Stimulated activated CD4-positive, alpha-beta T cell treated with anti-CD3 and anti-CD28 coated beads, Interleukin-12 subunit alpha, Interleukin-12 subunit beta, amount 100 ng/mL, for 48 hours (primary cell): ENCODE measurements at places on chromosomes 7 and 10.

GRCh38 chr10:31867646-31868045 is 61.0 kb downstream of the ARHGAP12 start:
- no peak for DNase-seq

GRCh38 chr7:17524746-17525145 is 226.3 kb downstream of the AHR start:
- no peak for DNase-seq

GRCh38 chr7:143181349-143181748 is 1.9 kb upstream of the TAS2R39 start:
- DNase-seq = no peak

GRCh38 chr7:55423277-55423711 is 58.2 kb downstream of the LANCL2 start:
- DNase-seq = no peak

GRCh38 chr10:106179430-106179829 is 985.1 kb downstream of the SORCS1 start:
- DNase-seq = no peak

GRCh38 chr7:41038211-41038610 is 664.7 kb downstream of the INHBA start:
- no peak for DNase-seq

- no peak for DNase-seq
These were observed 47.7 kb downstream of the VIPR2 start for GRCh38 chr7:159096736-159097581.

- DNase-seq = no peak
These were observed 1038.3 kb downstream of the LRMDA start for GRCh38 chr10:76469675-76470074.

DNA sequence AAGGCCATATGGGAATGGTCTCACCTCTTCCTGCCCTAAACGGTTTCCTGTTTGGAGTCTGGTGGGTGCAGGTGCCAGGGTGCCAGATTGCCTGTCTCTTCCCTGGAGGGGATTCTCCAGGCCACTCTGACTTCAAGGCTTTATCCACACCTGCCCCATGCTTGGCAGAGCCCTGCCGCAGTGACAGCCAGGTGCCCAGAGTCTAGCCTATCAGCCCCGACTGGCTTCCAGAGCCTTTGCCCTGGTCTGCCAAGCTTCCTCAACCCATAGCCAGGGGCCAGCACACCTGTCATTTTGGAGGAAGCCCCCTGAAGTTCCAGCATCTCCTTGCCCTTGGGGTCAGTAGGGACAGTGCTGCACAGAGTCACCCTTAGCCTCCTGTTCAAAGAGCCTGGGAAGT is 21.6 kb downstream of the TBATA start:
- DNase-seq = no peak

- no peak for DNase-seq
These were observed 167.7 kb downstream of the EMX2 start for GRCh38 chr10:117710181-117710798.

DNA sequence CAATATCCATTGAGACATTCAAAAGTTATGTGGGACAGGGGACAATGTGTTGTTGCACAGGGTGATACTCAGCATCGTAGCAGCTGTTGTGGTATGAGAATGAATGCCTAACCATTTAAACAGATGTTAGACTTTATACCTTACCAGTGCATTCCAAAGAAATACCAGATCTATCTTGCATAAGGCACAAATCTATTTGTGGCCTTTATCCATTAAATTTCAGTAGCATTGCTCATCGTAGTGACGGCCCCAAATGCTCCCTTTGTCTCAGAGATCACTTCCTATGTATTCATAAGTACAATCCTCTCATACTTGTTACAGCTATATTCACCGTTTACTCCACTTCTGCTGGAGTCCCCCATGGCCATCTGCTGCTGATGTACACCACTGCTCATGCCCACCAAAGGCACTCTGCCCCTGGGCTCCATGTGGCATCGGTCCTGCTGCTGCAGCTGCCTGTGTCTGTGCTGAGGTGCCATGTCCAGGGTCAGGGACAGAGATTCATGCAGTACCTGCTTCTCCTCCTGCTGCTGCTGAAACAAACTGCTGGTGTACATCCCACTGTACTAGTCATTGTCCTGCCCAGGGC is 96.3 kb downstream of the CPED1 start:
- DNase-seq = no peak

DNA sequence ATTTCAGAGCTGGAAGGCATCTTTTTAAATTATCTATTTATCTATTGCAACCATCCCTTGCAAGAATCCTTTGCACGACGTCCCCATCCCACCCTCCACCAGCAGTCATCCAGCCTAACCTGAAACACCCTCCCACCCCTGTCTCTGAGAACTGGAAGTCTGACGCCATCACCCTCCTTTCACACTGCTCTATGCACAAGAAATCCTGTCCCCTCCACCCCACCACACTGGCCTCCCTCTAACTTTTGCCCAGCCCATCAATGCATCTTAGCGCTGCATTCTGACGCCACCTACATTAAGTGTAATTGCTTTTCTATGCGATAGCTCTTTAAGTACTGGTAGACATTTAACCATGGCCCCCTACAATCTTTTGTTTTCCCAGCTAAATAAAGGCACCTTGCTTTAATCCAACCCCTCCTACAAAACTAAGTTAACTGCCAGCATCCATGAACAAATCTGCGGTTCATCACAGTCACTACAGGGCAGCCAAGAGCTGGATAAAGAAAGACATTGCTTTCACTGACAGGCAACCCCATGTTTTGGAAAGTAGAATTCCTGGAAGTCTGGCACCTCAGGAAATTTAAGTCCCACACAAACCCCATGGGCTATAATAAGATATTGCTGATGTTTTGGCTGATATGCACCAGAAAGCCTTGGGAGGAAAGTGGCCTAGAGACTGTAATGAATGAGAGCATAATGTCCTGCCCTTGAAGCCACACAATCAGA is 128.0 kb downstream of the GLI3 start:
- no peak for DNase-seq

- DNase-seq = no peak
These were observed 220.8 kb downstream of the ARHGAP21 start for GRCh38 chr10:24502801-24503460.
